ENCODE measurements at places on chromosomes 2 and 18.

DNA sequence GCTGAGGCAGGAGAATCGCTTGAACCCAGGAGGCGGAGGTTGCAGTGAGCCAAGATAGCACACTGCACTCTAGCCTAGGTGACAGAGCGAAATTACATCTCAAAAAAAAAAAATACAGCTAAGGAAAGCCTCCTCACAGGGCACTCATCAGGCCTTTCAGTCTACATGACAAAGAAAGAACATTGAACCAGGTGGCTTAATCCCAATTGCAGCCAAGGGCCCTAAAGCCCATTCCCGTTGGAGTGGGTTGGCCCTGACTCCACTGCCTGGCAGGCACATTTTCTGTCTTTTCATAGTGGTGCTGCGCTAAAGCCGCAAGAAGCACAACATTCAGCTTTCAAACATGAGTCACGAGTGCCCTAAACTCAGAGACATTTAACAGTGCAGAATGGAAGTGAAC lies 372.5 kb downstream of the RNF144A start:
- DNase-seq = no peak

DNA sequence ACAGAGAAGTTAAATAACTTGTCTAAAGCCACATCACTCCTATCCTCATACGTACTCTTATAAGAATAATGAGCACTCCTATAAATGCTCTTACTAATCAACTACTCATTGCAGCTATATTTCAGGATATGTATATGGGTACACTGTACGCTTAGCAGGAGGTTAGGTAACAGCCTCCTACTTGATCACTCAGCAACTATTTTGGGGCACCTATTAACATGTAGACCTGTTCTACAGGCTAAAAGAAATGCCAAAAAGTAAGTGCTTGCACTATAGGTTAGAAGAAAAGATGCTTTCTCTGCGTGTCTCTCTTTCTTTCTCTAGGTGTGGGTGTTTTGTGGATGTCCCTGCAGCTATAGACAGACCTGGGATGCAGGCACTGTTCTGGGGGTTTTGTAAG lies 83.1 kb downstream of the TMEM182 start:
- no peak for DNase-seq

DNA sequence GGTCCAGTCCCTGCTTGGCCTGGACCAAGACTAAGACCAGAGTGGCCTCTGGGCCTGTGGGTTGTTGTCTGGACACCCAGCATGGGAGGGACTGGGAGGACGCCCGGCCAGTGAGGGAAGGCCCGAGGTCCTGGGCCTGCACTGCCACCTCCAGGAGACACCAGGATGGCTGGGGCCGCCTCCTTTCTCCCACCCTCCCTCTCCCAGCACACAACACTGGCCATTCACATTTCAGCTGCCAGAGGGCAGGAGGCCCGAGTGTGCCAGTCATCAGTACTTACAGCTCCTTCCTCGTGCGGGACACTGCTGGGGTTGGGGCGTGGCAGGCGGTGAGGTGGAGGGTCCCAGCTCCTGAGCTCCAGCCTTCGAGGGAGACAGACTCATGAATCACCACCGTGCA lies 133.5 kb downstream of the ASB1 start:
- DNase-seq = no peak

DNA sequence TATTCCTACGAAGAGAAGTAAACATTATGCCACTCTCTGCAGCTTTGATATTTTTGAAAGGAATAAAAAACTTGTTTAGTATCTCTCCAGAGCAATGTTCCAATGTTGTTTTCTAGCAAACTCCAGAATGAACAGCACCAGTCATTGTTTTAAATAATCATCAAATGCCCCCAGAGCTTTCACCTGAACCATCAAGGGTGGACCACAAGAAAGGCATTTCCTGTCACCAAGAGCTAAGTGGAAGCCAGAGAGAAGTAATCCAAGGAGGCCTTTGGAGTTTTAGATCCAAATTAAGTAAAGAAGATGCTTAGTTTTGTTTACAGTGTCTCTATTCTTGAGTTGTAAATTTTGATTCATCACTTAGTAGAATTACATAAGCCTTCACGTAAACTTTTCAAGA lies 559.0 kb downstream of the ARHGAP15 start:
- DNase-seq = no peak

- DNase-seq = no peak
These were observed 736.1 kb downstream of the GALR1 start for GRCh38 chr18:77985526-77986281.

DNA sequence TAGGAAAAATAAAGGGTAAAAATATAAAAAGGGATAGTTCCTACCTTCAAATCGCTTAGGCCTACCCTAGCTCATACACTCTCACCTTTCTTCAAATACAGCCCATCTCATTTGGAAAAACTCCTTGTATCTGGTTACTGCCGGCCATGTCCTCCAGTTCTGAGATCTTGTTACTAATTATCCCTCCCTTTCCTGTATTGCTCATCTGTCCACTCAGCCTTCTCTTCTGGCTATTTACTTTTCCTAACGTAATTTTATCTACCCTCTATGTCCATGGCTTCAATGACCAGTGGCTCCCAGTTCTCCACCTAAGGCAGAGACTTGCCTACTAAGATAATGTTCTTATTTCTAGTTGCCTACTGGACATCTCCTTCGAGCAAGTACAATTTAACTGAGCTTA lies 342.9 kb upstream of the ACVR2A start:
- no peak for DNase-seq

GRCh38 chr2:14936426-14936825 lies 303.9 kb downstream of the LRATD1 start:
- no peak for DNase-seq

DNA sequence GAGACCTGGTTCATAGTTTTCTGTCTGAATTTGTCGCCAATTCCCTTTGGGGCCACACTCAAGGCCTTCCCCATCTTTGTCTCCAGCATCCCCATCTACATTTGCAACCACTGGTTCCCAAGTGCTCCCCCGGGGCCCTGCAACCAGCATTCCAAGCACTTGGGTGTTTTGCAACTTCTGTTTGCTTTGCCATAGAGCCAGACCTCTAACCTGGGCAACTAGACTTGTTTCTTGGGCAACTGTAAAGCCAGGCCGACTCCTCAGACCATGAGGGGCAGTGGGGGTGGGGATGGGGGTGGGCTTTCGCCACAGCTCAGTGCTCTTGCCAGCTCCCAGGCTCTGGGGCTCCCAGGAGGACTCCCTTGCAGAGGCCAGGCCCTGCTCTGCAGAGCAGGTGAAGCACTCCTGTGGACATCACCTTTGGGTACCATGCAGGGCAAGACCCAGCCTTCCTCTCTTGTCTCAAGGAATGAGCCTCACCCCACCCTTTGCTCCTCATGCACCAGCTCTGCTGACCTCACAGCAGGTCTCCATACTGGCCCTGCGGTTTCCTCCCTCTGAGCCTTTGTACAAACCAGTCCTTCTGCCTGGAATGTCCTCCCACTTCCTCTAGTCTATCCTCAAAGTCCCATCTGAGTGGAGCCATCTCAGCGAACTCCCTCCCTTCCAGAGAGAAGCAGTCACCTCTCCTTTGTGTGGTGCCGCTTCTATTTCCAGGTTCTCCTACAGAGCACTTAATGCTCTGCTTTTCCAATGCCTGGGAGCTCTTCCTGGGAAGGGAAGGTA lies 126.7 kb upstream of the MYCN start:
- no peak for DNase-seq

DNA sequence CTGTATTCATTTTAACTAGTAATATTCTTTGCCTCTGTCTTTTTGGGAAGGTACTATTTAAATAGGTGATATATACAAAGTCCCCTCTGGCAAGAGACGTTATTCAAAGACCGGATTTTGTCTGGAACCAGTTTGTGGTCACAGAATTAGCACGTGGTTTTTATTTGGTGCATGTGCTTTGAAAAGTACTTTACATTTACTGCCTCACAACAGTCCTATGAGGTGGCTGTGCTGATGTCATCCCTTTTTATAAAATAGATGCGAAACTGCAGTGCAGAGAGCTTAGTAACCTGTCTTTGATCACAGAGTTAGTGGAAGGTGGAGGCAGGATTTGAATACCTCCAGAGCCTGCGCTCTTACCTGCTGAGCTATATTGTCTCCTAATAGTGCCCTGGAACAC lies 4.0 kb downstream of the LPIN1 start:
- DNase-seq = no peak

GRCh38 chr2:88481691-88482336 lies 29.3 kb upstream of the FOXI3 start:
- DNase-seq = no peak

GRCh38 chr2:241295326-241296095 lies 20.0 kb downstream of the HDLBP start:
- DNase-seq = no peak

DNA sequence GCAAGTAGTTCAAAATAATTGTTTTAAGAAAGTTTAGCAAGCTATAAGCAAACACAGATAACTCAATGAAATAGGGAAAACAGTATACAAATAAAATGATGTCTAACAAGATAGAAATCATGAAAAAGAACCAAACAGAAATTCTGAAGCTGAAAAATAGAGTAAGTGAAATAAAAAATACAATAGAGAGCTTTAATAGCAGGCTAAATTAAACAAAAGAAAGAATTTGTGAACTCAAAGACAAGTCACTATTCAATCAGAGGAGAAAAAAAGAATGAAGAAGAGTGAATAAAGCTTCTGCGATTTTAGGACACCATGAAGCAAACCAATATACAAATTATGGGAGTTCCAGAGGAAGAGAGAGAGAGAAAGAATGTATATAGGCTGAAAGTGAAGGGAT lies 576.8 kb downstream of the STK39 start:
- DNase-seq = no peak

DNA sequence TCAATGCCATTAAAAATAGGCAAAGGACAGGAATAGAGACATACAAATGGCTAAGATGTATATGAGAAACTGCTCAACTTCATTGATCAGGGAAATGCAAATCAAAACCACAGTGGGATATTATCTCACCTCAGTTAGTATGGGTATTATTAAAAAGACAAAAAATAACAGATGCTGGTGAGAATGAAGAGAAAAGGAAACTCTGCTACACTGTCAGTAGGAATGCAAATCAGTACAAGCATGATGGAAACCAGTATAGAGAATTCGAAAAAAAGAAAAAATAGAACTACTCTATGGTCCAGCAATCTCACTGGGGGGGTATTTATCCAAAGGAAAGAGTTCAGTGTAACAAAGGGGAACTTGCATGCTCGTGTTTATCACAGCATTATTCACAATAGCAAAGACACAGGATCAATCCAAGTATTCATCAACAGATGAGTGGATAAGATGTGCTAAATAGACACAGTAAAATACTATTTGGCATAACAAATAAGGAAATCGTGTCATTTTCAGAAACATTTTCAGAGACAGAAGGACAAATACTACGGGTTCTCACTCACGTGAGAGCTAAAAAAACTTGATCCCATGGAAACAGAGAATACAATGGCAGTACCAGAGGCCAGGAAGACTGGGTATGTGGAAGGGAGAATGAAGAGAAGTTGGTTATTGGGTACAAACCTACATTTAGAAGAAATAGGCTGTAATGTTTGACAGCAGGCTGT lies 60.6 kb downstream of the CCDC74A start:
- DNase-seq = no peak

Measured in stimulated activated CD8-positive, alpha-beta memory T cell treated with anti-CD3 and anti-CD28 coated beads, Interleukin-4, amount 100 ng/mL, for 1 hour (primary cell).